ENCODE measurements at places on chromosomes 6 and 20. TPM values are rescaled to one million over a fixed set of nuclear protein-coding genes. Genes with fewer than 3 reads are reported as not detected.

DNA sequence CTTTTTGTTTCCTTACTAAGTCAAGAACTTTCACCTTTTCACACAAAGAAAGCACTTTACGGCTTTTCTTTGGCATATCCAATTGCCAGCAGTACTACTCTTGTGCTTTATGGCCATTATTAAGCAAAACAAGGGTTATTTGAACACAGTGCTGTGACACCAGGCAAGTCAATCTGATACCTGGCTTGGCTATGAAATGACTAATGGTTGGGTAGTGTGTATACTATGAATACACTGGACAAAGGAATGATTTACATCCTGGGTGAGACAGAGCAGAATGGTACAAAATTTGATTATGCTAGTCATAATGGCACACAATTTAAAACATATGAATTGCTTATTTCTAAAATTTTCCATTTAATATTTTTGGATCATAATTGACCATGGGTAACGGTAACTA, 22.1 kb upstream of the ADGRF1 start:
- DNase-seq, result no peak

- DNase-seq, result peak; percentile 3
Observed at GRCh38 chr6:83872386-83873118, 13.1 kb downstream of the CYB5R4 start.

DNA sequence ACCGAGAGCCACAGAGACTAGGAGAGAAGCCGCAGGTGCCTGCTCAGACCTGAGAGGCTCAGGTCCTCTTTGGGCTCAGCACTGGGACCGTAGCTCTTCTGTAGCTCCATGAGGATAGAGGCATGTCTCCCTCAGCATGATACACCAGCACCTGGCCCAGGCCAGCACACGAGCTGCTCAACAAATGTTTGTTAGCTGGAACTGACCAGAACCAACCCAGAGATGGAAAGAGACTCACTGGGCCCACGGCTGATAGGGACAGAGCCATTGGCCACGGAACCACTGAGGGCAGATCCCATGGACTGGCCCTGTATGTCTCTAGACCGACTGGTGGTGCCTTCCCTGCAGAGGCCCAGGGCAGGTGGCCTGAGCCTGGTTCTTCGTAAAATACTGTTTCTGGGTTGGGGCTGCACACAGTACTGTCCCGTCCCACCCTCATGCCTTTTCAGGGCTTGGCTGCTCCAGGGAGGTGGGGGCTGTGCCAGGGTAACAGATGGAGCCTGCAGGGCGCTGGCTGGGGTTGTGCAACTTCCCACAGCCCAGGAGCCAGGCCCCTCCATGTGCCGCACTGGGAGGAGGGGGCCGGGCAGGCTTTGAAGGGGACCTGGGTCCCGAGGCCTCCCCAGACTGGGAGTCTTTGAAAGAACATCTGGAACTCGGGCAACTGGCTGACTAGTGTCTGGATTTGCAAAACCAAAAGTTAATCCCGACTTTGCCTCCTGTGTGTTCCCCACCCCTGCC, 5.2 kb downstream of the C20orf204 start:
- DNase-seq, result no peak

- no peak for DNase-seq
Observed at GRCh38 chr6:107679457-107679856, 144.7 kb downstream of the SCML4 start.

DNA sequence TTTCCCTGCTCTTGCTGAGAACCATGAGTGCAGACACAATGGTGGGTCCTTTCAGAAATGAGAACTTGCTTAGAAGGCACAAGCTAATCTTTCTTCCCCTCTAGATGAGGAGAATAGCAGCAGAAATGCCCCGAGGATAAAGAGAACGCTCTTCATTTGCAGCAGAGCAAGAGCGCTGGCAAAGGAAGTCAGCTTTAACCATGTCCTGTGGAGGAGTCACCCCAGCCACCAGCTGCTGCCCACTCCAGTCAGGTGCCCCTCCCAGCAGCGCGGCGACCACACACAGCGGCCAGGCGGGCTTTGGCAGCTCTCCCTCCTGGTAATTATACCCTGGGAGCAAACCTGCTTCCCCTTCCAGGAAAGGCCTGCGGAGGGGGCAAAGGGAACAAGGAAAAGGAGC, 42.4 kb upstream of the EMILIN3 start:
- DNase-seq, result peak; percentile 69

- no peak for DNase-seq
Observed at GRCh38 chr6:134146268-134147033, 94.0 kb upstream of the SLC2A12 start.

GRCh38 chr20:38703526-38703925, 20.8 kb upstream of the SLC32A1 start:
- DNase-seq, result no peak

DNA sequence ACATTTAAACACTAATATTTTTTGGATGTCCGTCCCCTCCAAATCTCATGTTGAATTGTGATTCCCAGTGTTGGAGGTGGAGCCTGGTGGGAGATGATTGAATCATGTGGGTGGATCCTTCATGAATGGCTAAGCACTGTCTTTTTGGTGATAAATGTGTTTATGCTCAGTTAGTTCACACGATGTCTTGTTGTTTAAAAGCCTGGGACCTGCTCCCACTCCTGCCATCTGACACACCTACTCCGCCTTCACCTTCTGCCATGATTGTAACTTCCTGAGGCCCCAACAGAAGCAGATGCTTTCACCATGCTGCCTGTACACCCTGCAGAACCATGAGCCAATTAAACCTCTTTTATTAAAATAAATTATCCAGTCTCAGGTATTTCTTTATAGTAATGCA, 114.7 kb downstream of the TNFAIP3 start:
- no peak for DNase-seq

GRCh38 chr6:106513808-106514582, 115.3 kb downstream of the RTN4IP1 start:
- DNase-seq, result peak; percentile 9

GRCh38 chr20:38191654-38192053, 26.6 kb upstream of the TGM2 start:
- no peak for DNase-seq

DNA sequence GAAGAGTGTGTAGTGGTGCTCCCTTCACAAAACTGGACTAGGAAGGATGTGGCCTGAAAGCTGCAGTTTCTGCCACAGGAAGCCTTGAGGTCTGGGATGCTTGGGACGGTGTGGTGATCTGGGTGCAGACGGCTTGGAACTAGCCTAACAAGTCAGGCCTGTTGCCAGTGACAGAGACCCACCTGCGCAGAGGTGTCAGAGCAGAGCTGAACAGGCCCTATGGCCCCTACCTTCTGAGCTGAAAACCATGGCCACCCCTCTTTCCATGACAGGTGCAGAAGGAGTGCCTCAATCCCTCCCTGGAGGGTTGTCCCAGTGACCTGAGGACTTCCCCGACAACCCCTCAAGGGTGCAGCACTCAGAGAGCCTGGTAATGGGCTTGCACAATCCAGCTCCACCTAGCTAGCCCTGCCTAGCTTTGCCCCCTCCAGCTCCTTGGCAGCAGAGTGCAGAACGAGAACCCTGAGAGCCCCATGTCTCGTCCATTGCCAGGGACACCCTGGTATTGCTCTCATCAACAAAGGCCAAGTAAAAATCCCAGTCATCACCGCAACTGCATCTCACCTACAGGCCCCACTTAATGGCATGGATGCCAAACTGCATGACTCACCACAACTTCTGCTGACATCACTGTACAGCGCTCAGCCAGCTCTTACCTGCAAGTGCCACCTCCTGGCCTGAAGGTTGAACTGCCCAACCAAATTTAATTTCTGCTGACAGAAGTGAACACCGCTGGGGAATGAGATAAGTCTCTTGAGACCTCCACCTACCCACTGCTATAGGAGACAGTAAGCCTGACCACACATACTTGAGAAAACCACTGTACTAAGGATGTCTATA, 563.1 kb downstream of the TFAP2A start:
- peak; percentile 64 for DNase-seq

- DNase-seq, result peak; percentile 58
Observed at GRCh38 chr20:58086763-58087561, 141.5 kb downstream of the ANKRD60 start.

DNA sequence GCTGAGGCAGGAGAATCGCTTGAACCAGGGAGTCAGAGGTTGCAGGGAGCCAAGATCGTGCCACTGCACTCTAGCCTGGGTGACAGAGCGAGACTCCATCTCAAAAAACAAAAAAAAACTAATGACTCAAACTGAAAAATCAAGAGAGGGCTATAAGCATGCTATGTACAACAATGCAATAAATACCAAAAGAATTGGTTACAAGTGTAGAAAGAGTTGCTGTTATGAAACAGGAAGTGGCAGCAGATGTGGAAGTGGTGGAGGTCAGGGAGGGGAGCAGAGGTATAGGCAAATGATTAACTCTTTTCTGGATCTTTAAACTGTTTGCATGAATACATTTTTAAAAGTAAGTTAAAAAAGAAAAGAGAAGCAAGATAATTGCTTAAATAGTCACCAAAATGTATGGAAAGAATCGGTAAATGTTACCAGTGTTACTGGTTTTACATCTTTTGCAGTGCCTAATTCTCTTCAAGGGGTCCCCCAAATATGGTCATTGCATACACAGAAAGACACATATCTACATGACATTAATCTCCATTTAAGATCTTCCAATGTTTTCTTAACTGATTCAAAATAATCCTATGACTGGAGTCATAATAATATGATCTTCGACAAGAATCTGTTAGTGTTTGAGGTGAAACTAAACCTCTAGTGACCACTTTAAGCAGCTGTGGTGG, 15.0 kb downstream of the CALHM6 start:
- no peak for DNase-seq

- no peak for DNase-seq
Observed at GRCh38 chr20:58111310-58112016, 117.0 kb downstream of the ANKRD60 start.

- DNase-seq, result peak; percentile 97
Observed at GRCh38 chr20:43752561-43753301, 25.9 kb upstream of the GTSF1L start.

DNA sequence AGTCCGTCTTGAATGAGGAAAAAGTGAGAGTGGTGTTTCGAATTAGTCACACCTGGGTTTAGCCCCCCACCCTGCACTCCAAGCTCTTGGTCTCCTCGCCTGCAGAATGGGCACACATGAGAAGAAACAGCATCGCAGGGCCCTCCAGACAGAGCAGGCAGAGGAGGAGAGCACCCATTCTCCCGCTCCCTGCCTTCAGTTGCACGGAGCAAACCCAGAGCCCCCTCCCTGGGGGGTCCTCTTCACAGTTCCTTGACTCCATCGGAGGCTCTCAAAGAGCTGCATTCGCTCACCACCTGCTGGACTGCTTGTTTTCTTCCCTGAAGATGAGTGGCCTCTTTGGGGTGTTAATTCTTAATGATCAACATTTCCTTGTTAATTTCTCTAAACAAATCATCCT, 5.1 kb downstream of the CST7 start:
- no peak for DNase-seq

DNA sequence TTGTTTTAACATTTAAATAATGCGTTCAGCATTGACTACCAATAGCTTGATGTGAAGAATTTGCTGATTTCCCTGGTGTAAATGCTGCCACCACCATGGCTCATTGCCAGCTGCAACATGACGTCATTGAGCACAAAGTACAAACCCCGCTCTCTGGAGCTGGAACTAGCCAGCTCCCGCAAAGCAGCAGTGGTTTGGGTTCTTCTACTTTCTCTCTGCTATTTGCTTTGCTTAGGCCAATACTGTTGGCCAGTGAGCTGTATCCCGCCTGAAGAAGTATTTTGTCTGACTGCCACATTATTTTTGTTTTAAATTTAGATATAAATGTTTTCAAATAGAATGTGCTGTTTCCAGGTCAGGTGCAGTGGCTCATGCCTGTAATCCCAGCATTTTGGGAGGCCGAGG, 47.4 kb upstream of the KIF13A start:
- peak; percentile 19 for DNase-seq

GRCh38 chr6:107735906-107736635, 88.0 kb downstream of the SCML4 start:
- DNase-seq, result no peak

DNA sequence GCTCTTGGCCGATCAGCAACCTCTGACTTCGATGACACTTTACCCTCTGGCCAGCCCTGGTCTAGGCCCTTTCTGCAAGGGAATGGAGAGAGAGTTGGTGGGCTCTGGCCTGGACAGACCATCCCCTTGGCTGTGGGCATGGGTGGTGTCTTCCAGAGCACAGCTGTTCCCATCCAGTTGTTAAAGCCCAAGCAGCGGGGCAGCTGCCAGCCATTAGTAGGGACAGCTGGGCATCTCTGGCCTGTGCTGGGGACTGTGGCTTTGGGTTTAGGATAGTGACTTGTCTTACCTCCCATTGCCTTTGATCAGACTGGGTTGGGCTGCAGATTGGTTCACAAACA, 2.8 kb downstream of the CDC25B start:
- DNase-seq, result no peak

- no peak for DNase-seq
Observed at GRCh38 chr6:110055387-110055735, 77.2 kb downstream of the GPR6 start.

GRCh38 chr6:24480705-24481104, 8.7 kb downstream of the GPLD1 start:
- DNase-seq, result no peak

GRCh38 chr6:136035378-136036070, 184.0 kb downstream of the PDE7B start:
- DNase-seq, result no peak

DNA sequence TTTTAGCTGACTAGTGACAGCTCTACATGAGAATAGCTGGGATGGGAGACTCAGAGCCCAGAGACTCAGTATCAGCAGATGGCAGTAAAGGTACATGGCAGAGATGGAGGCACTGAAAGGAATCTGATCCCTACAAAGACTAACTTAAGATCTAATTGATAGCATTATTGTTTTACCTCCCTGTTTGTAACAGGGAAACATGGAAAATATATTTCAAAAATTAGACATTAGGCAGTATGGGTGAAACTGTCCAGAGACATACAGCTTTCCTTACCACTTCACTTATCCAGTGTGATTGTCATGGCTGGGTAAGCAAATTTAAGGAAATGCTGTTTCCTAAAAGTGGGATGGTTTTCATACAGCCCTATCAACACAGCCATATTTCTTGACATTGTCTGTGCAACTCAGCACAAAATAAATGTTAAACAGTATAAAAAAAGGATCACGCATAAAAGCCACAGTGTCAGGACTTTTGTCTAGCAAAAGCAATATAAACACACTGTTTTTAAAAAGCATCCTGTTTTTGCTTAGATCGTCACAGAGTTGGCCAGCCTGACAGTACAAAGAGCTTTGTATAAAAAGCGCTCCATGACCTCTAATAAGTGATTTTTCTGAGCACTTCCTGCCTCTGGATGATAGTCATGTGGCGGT, 376.9 kb downstream of the PHF3 start:
- peak; percentile 84 for DNase-seq

SMLR1 gene
- not detected for total RNA-seq

TMC2 gene
- total RNA-seq, result not detected

SIRPD gene
- not detected for total RNA-seq

LRRC73 gene
- 1.0 TPM for total RNA-seq

SFT2D1 gene
- 16.0 TPM for total RNA-seq

CGA gene
- total RNA-seq, result not detected

CYP39A1 gene
- 23.3 TPM for total RNA-seq

SYNJ2 gene
- total RNA-seq, result 23.6 TPM
